ENCODE measurements at places on chromosomes 11 and 22. TPM values are rescaled to one million over a fixed set of nuclear protein-coding genes. Genes with fewer than 3 reads are reported as not detected.

DNA sequence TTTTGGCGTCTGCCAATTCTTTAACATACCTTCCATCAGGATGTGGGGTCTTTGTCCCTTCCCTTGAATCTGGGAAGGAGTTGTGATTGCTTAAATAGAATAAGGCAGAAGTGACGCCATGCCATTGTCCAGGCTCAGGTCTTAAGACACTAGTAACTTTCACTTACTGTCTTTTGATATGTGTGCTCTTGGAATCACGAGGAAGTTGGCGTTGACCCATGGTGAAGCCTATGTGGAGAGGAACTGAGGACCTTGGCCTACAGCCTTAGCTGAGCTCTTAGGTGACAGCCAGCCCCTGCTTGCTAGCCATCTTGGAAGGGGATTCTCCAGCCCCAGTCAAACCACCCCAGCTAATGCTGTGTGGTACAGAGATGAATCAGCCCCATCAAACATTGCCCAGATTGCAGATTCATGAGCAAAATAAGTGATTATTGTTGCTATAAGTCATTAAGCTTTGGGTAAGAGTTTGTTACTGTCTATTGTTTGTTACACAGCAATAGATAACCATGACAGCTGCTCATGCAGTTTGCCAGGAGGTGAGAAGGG, 17.6 kb upstream of the CLPB start:
- DNase-seq = no peak

DNA sequence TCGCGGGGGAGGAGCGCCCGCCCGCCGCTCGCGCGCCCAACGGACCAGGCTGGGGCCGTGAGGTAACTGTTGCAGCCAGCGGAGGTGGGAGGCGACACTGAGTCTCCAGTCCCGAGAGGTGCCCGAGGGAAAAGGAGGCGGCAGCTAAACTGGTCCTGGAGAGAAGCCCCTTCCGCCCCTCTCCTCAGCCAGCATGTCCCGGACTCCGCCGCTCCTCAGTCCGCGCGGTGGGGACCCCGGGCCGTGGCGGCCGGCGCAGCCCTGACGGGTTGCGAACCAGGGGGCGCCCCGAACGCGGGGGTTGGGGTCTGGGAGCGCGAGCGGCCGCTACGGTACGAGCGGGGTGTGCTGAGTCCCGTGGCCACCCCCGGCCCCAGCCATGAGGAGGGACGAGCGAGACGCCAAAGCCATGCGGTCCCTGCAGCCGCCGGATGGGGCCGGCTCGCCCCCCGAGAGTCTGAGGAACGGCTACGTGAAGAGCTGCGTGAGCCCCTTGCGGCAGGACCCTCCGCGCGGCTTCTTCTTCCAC, at the start of gene PDE3B:
Gene PDE3B, plus strand, starts transcription at position 108 of the 529 bp plus-strand sequence. Its CDS starts 272 bp downstream, at position 380.
- DNase-seq = peak; percentile 86

GRCh38 chr11:70528046-70528793, 129.9 kb downstream of the CTTN start:
- DNase-seq = peak; percentile 63

- DNase-seq = no peak
These were observed 7.9 kb downstream of the FOXR1 start for GRCh38 chr11:118979434-118979833.

DNA sequence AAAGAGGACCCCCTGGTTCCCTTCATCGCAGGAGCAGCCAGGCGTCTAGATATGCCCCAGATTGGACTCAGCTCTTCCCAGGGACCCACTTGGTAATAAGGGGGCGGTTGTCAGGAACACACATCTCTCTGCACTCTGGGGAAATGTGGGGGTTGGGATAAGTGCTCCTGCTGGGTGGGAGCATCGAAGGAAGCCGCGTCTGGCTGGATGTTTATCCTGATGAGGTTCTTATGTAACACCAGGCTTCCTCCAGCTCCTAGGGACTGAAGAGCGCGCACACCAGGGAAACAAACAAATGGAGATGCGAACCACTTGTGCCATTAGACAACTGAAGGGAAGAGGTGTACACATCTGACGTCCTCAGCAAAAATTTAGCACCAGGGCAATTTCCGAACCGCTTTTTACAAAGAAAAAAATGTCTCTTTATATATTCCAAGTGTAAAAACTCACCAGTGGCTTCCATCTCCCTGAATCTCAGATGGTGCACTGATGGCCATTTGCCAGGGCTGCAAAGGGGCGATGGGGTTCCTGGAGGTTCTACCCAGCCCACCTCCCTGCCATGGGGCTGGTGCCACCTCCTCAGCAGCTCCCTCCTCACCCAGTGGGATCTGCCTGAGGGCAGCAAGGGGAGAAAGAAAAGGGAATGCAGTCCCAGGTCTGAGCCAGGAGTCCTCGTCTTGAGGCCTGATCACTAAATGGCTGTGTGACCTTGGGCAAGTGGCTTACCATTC, 89.4 kb downstream of the PKNOX2 start:
- DNase-seq = no peak

DNA sequence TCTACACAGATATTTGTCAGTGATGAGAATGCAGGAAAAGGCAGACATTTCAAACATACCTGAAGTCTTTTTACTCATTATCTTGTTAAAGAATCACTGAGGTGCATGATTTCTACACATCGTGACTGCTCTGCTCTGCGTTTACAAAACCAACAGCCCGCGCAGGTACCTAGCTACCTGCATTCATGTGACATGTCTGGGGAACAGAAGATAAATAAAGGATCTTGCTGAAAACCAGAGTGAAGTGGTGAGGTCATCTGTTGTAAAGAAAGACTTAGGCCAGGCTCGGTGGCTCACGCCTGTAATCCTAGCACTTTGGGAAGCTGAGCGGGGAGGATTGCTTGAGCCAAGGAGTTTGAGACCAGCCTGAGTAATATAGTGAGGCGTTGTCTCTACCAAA, 15.7 kb downstream of the ASPHD2 start:
- no peak for DNase-seq

MYO7A gene
- total RNA-seq = 10.7 TPM

CSNK2A3 gene
- total RNA-seq = 3.8 TPM

DNA sequence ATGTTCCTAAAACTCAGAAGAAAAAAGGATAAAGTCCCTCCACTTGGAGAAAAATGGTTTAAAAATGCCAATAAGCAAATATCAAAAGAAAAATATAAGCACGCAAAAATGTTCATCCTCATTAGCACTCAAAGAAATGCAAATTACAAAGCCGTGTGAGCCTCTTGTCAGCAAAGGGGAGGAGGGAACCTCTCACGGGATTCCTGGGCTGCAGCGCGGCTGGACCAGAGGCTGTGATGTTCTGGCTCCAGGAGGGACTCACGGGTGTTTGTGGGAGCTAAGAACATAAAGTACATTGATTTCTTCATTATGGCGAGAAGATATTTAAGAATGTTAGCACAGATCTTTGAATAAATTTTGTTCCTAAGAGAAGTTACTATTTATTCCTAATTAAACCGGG, 1451.2 kb downstream of the BRD1 start:
- no peak for DNase-seq

APOBEC3F gene
- 16.3 TPM for total RNA-seq

CHST1 gene
- total RNA-seq = 2.8 TPM

ALDH3B1 gene
- 42.7 TPM for total RNA-seq

DNA sequence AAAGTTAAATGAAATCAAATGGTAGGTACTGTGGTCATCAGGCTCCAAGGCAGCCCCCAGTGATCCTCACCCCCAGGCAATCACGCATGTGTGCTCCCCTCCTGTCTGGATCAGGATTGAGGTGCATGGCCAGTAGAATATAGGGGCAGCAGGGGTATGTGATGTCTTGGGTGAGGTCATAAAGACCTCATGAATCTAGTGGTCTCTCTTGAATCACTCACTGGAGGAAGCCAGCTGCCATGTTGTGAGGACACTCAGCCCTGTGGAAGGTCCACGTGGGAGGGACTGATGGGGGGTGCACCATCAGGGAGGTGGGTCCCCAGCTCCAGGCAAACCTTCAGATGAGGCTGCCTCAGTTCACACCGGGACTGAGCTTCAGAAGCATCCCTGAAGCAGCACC, 6.8 kb upstream of the IL17REL start:
- no peak for DNase-seq

GRCh38 chr11:45294499-45294898, 8.4 kb upstream of the SYT13 start:
- DNase-seq = no peak

DNA sequence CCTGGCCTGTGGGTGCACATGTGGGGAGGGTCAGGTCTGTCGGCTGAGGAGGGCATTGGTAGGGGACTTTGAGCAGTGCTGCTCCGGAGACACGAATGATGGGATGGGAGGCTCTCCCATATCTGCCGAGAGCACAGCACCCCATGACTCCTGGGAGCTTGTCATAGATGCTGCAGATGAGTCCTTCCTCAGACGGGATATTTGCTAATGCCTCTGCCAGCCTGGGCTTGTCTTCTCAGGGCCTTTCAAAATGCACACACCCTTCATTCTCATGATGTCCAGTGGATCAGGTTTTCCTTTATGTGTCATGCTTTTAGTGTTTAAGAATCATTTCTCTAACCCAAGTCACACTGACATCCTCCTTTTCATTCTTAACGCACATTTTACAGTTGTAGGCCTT, 8.1 kb upstream of the RNH1 start:
- DNase-seq = no peak

DNA sequence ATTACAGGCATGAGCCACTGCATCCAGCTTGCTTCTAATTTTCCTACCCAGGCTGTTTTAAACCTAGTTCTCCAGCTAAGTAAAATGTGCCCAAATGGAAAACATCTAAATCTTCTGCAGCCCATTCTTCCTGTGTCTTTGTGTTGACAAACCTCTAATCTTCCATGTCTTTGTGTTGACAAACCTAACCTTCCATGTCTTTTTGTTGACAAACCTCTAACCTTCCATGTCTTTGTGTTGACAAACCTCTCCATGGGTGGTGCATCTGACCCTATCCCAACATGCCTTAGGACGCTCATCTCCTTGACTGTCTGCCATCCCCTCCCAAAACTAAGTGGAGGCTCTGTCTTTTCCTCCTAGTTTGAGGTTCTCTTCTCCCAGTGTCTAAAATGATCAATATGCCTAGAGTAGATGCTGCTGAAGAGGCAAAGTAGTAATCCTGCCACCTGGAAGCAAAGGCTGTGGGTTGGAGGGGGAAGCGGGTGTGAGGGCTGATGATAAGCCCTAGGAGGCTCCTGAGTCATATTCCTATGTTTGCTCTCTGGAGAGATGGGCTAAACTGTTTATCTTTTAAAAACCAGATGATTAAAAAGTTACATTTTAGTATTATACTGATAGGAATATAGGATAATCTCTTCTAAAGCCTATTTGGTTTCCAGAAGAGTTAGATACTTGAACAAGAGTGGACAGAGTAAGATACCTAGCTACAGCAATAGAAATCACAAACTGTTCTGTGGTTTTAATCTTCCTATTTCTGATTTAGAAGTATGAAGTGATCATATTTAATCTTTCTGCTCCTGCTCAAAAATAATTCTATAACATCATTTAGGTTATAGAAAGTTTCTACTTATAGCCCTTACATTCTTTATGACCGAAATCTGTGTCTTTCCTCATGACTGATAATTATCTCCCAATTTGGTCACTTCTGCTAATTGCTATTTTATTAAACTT, 7.9 kb downstream of the FEN1 start:
- no peak for DNase-seq

PATL1 gene
- total RNA-seq = 35.4 TPM

SCGB2A2 gene
- not detected for total RNA-seq

SLC6A5 gene
- not detected for total RNA-seq

DNA sequence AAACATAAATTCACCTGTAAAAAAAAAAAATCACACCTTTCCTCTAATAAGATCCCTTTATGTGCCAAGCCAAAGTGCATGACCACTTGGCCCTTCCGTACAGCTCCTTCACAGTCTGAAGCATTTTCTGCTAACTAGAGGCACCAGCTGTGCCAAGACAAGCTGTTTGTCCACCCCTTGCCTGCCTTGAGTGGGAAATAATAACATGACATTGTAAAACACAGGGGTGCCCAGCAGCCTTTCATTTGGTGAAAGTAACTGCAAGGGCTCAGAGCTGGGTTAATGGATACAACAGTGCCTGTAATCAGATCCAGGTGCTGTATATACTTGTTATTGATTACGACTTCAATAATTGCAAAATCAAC, 59.2 kb downstream of the DDIAS start:
- no peak for DNase-seq

OR52N1 gene
- total RNA-seq = not detected

DNA sequence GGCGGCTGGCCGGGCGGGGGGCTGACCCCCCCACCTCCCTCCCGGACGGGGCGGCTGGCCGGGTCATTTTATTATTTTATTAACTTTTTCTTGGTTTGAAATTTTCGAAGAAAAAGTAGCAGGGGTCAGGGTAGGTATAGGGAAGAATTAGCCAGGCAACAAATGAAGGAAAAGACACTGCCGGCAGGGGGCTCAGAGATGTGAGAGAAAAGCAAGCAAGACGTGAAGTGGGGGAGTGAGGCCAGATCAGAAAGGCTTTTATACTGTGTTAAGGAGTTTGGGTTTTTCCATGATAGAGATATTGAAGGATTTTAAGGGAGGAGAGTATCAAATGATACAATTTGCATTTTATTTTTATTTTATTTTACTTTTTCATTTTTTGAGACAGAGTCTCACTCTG, 19.0 kb downstream of the RNF214 start:
- no peak for DNase-seq

SAA1 gene
- total RNA-seq = 192 TPM
